ENCODE measurements at places on chromosomes 1 and 21.

- peak; percentile 40 for DNase-seq
Measured at GRCh38 chr1:241592273-241592958, 47.8 kb downstream of the CHML start.

- DNase-seq, result no peak
Measured at GRCh38 chr1:66770694-66771093, 18.4 kb downstream of the DYNLT5 start.

- DNase-seq, result no peak
Measured at GRCh38 chr1:227735539-227736285, 477 bp downstream of the SNAP47 start.

- DNase-seq, result no peak
Measured at GRCh38 chr1:7106442-7107108, 321.3 kb downstream of the CAMTA1 start.

GRCh38 chr1:208288495-208288894 lies 44.3 kb upstream of the PLXNA2 start:
- DNase-seq, result no peak

DNA sequence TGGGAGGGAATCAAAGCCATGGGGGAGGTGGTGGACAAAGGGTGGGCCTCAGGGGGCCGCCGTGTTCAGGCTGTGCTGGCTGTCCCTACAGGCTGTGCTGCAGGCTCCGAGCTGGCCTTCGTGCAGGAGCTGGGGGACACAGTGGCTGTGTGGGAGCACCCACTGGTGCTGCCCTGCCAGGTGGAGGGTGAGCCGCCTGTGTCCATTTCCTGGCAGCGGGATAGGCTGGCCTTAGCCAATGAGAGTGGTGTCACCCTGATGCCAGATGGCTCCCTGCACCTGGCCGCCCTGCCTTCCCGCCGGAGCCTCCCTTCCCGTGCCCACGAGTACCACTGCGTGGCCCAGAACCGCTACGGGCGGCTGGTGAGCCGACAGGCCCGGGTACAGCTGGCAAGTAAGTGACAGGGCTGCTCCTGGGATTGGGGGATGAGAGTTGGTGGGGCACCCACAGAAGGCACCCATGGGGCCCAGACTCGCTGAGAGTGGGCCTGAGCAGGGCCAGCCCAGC lies 20.2 kb downstream of the SLC27A3 start:
- DNase-seq, result no peak

DNA sequence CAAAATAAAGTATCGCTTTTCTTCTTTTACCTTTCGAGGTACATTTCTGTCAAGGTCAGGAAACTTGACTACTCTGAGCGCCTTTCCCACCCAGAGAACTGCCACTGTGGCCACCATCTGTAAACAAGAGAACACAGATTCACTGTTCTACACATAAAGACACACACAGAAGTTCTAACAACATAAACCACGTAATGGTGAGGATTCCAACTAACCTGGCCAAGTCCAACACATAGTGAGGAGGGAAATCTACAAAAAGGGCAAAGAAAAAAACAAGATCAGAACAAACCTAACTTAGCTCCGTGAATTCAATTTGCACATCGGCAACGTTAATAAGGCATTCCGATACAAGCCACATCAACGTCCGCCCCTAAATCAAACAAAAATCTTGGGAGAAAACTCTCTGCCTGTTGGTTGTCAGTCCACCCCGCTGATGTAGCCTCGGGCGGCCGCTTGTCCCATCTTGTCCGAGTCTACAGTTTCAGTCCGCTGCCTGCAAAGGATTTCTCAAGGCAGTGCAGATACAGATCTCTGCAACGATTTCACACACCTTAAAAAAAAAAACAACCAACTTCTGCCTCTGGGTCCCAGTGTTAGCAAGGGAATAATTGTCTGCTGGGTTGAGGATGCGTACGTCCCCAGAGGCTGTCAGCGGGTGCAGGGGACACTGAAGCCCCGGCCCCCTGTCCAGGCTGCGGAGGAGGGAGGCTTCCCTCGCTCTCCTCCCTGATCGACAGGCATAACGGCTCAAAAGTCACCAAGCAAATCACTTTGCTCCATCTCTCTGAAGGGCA lies 1.0 kb downstream of the SLC35D1 start:
- DNase-seq, result peak; percentile 58

DNA sequence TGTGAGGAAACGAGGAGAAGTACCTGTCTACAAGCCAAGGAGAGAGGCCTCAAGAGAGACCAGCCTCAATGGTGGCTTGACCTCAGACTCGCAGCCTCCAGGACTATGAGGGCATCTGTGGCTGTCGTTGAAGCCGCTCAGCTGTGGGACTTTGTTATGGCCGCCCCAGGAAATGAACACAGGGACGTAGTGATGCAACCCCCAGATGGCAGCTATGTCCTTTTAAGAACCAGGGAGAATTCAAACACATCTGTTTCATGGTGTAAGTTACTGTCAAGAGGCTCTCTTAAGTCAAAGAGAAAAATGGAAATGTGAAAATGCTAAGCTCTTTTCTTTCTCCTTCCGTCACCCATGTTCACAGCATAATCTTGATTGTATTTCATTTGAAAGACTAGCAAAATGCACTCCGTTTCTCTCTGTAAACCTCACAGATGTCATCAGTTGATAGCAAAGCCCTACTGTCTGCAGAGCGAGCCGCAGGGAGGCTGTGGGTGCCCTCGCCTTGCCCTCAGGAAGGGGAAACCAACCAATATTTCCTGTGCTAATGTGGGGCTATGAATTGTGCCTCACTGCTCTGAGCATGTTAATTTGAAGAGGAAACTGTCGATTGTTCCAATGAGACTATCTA lies 21.3 kb downstream of the UBASH3A start:
- peak; percentile 89 for DNase-seq

DNA sequence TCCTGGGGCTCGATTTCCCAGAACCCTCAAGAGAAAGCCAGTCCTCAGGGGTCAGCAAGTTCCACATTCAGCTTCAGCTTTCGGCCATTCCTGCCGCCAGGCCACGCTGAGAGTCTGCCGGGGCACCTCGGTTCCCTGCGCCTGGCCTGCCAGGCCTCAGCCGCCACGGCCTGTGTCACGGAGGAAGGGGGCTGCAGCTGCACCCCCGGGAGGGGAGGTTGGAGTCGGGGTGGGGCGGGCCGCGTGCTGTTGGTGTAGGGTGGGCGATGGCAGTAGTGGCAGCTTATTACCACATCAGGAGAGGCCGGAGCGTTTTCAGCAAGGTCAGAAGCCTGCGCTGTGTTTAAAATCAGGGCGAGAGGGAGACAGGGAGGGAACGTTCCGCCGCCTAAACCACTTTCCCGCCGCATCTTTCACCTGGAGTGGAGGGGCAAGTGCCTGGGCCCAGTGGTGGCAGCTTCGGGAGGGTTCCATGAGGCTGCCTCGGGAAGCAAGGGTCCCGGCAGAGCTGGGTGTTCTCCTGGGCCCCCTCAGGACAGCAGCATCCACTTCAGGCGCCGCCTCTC lies 68.5 kb upstream of the TRAPPC10 start:
- DNase-seq, result no peak

DNA sequence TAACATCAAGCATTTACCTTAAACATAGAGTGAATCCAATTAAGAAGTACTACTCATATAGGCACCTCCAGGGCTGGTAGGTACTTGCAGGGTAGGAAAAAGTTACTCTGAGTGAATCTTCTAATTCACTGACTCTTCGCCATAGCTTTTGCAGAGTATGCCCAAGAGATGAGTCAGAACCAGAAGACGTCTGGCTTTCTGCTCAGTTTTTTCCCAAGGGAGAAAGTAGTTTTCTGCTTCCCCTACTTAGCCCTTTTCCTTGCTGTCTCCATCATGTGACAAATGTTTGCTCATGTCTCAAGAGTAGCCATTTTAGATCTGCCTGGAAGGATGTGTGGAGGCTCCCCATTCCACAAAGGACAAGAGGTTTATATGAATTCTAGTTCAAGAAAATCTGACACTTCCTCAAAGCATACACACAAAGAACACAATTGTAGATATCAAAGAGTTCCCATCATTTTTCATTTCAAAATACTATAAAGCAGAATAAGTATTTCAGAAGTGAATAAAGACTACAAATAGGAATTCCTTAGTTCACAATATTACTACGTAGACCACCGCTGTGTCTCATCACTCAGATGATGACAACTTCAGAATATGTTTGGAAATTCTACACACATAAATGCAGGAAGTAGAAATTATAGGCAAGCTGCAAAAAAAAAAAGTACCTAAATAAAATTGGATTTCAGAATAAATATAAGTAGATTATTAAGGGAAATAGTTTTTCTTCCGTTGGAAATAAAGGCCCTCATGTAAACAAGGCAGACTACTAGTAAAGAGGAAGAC lies 98.5 kb downstream of the ASH1L start:
- DNase-seq, result peak; percentile 54

DNA sequence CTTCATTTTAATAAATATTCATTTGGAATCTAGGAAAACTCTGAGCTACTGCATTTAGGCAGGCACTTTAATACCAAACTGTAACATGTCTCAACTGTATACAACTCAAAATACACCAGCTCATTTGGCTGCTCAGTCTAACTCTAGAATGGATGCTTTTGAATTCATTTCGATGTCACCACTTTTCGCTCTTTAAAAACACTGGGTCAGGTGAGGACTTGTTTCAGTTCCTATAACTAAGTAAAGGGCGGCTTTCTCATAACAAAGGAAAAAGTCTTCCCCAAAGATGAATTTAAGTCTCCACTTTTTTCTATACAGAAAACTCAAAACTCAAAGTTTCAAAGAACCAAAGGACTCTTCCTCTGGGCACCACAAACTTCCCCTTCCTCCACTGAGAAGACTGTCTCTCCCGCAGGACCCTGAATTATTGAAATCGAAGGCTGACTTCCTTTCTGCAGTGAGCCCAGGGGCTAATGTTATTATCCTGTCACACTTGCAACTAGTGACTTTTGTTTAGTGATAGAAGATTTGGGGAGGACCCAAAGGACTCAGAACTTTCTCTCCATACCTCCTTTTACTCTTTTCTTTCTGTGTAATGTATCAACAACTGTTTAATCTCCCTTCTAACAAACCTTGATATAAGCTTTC lies 9.7 kb upstream of the DHX9 start:
- peak; percentile 45 for DNase-seq

DNA sequence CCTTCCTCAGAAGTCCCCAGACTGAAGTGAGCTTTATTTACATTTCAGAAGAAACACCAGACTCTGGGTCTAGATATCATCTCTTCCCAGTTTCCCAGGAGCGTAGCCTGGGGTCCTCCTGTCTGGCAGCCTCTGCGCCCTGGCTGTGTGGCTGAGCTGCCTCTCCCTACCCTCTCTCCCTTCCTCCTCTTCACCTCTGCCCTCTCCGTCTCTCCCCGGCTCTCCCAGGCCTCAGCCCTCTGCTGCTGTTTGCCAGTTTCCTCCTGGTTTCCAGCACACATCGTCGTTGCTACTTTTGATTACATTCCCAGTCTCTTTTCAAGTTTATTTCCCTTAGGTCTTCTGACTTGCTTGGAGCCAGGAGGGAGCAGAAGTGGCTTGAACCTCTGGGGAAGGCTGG lies 91.1 kb upstream of the DISP3 start:
- no peak for DNase-seq

GRCh38 chr1:63822540-63822939 lies 48.7 kb downstream of the ROR1 start:
- DNase-seq, result no peak

- no peak for DNase-seq
Measured at GRCh38 chr1:87723193-87723592, 394.5 kb downstream of the LMO4 start.

DNA sequence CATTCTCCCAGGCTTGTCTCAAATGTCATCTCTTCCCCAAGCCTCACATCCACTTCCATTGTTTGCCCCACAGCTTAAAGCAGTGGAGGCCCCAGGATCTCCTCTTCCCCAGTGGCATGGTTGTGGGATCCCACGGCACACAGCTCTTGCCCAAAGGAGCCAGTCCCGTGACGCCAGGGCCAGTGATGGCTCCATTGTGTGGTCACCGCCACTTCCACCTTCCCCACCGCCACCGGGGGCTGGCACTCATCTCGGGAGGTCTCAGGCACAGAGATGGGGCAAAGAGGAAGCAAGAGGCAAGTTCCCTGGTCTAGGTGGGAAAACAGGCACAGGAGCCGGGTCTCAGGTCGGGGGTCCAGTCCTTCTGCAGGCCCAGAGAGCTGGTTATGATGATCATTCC lies 22.9 kb upstream of the ALDH4A1 start:
- no peak for DNase-seq

- no peak for DNase-seq
Measured at GRCh38 chr1:38153066-38153777, 106.6 kb upstream of the POU3F1 start.

GRCh38 chr1:225449261-225449660 lies 21.4 kb upstream of the LBR start:
- DNase-seq, result no peak

GRCh38 chr21:18545908-18546307 lies 142.3 kb upstream of the TMPRSS15 start:
- DNase-seq, result no peak

DNA sequence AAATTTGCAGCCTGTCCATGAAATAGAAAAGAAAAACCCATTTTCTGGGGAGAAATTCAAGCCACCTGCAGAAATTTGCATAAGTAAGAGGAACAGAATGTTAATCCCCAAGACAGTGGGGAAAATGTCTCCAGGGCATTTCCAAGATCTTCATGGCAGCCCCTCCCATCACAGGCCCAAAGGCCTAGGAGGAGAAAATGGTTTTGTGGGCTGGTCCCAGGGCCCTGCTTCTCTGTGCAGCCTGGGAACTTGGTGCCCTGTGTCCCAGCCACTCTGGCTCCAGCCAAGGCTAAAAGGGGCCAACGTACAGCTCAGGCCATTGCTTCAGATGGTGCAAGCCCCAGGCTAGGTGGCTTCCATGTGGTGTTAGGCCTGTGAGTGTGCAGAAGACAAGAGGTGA lies 155.6 kb downstream of the PRDM2 start:
- DNase-seq, result no peak

- DNase-seq, result peak; percentile 69
Measured at GRCh38 chr1:41416552-41417334, 55.5 kb downstream of the FOXO6 start.

DNA sequence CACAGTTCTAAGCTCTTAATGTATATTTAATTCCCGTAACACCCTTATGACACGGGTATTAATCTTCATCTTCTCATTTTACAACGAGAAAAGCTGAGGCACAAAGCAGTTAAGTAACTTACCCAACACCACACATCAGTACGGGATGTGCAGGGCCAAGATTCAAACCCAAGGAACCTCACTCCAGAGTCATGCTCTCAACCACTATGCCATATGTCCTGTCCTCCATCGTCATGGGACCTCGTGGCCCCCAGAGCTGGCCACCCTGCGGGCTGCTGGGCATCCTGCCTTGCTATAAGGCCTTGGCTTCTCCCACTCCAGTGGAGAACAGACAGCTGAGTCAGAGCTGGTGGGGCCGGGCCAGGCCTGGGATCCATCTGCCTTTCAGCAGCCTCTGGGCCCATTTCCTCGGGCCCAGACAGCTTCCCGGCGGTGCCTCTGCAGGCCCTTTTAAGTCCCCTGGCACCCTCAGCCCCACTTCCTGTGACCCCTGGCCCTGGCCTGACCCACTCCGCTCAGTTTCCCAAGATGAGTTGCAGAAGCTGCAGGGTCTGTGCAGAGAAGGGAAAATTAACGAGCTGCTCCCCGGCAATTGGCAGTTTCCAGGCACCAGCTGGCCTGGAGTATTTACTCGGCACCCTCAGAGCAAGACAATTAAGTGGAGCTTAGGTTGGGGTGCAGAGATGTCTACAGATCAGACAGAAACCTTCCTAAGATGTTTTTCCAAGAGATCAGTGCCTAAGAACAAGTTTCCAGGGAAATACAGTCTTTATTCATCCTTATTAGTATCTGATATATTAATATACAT lies 98.2 kb downstream of the EPHB2 start:
- DNase-seq, result no peak

Data from NB4 (cell line).